Hippocampal formation (tissue), 2 donors: ENCODE measurements at places on chromosomes 6 and 20.

DNA sequence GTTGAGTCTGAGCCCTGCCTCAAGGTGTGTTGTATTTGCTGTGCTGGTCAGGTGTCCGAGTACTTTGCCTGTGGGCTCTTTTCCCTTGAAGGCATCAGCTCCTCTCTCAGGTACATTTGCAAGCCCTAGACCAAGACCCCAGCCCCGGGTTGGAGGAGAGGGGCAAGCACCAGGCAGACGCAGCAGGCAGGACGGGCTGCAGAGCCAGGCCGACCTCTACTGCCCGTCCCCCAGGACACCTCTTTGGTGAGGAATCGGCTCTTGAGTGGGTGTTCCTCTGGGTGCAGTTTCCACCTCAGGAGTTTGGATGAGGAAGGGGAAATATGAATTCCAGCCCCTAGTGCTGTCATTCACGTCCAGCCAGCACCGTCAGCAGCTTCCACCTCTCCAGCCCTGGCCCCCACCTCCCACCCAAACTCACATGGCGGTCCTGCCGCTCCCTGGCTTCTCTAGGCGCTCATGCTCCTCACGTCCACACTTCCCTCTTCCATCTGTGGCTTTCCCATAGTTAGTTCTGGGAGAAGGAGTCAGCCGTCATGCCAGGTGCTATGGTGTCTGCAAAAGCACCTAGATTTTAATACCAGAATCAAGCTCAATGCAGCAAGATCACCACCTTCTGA is 183.9 kb downstream of the DLL1 start:
- no peak for DNase-seq

GRCh38 chr6:83442752-83443151 is 11.9 kb upstream of the ME1 start:
- no peak for DNase-seq

DNA sequence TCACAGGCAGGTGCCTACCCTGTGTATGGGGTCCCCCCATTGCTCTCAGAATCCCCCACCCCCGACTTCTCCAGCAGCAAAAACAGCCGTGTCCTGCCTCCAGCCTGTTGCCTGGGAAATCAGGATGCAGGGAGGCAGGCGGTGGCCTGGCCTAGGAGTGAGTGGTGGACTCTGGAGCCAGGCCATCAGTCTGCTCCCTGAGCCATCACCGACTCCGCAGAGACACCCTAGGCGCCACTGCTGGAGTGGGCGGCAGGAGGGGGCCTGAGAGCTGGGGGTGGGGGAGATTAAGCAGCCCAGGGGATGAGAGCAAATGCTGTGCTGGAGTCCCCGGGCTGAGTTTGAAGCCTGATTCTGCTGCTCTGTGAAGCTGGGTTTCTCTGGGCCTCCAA is 93.2 kb downstream of the CD40 start:
- no peak for DNase-seq

DNA sequence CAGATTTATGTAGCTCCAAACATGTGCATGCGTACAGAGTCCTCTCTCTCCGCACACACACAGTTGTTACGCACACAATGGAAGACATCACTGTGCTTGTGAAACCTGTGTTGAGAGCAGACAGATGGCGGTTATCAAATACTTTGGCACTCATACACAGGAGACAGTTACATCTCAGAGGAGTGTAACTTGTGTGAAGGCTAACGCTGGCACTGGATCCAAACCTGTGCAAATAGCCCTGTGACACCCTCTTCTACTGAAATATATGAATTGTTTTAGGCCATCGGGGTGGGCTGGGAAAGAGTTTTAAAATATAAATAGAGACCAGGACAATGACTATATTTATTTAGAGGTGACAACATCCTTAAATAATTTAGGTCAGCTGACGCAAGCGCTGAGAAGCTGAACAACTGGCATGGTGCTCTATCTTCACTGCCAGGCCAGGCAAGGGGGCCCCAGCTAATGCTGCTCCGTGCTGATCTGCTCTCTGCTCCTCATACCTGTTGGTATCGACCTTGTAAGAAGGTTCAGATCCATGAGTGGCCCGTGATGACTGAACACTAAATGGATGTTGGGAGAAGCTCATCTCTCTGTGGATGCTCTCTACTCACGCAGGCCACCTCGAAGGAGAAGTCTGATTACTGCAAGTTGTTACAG is 69.4 kb downstream of the FOXC1 start:
- DNase-seq = no peak

DNA sequence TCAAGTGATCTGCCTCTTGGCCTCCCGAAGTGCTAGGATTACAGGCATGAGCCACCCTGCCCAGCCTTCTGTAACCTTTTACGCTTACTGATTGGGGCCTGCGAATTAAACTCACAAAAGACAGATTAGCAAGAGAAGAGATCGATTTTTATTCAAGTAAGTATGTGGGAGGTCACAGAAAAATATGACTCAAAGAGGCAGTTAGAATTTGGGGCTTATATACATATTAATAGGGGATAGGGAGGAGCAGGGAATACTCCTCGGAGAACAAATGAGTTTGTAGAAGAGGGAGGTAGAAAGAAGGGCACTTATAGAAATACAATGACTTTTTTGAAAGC is 78.9 kb downstream of the CD24 start:
- DNase-seq = no peak

- DNase-seq = peak; percentile 39
These were observed 6.9 kb downstream of the RTEL1 start for GRCh38 chr20:63664861-63665594.

- no peak for DNase-seq
These were observed 7.7 kb upstream of the SLC35A1 start for GRCh38 chr6:87465051-87465450.

- no peak for DNase-seq
These were observed 233.5 kb upstream of the AGPAT4 start for GRCh38 chr6:161507375-161507774.

DNA sequence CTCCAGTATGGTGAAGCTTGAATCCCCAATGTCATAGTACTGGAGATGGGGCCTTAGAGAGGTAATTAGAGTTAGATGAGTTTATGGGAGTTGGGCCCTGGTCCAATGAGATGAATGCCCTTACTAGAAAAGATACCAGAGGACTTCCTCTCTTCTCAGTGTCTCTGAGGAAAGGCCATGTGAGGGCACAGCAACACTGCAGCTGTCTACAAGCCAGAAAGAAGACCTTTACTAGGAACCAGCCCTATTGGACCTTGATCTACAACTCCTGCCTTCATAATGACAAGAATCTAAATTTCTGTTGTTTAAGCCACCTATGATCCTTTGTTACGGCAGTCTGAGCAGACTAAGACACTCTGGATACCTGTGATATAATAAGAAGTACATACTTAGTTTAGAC is 31.4 kb upstream of the AKAP7 start:
- no peak for DNase-seq
